MM.1S (cell line): ENCODE measurements at places on chromosomes 2 and 18.

- H3K27me3 ChIP-seq = no peaks in the 10 kb centered on the region
- H3K4me1 ChIP-seq = no peaks in the 10 kb centered on the region
- no peak for DNase-seq
- H3K27ac ChIP-seq = no peak overlapping the region
Observed at GRCh38 chr2:20917287-20917660, 94.4 kb upstream of the LDAH start.

DNA sequence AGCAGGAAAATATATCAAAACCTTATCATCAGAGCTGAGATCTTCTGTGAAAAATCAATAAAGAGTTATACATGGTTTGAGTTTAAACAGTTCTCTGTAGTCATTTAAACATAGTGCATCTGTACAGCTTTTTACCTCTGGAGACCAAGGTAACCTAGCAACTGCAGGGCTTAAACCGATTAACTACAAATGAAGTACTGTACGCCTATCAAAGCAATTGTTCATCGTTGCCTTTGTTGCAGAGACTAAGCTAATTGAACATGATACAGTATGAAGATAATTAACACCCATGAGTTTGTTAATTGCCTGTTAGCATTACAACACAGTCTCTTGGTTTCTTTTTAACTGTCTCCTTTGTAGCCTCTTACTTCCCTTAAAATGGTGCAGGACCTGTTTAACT lies 147.9 kb downstream of the LNPK start:
- no peaks in the 10 kb centered on the region; the same call in 1 of the 2 replicates for H3K36me3 ChIP-seq
- DNase-seq = no peak
- no peaks in the 10 kb centered on the region for H3K4me1 ChIP-seq
- H3K27ac ChIP-seq = no peak overlapping the region
- H3K4me3 ChIP-seq = no peak overlapping the region

- H3K36me3 ChIP-seq = peaks cover 57% of the 10 kb centered on the region
- H3K4me3 ChIP-seq = no peak overlapping the region
- no peak for DNase-seq
Observed at GRCh38 chr2:172564376-172564775, 8.5 kb downstream of the PDK1 start.

GRCh38 chr2:133624551-133624950 lies 56.3 kb upstream of the NCKAP5 start:
- no peaks in the 10 kb centered on the region for H3K4me1 ChIP-seq
- no peaks in the 10 kb centered on the region for H3K36me3 ChIP-seq
- no peaks in the 10 kb centered on the region for H3K27me3 ChIP-seq
- no peak overlapping the region for H3K4me3 ChIP-seq
- DNase-seq = no peak

- no peak overlapping the region for H3K4me3 ChIP-seq
- 0 out of 2 replicates have a peak, but pooled peaks cover 4% of the 10 kb centered on the region for H3K4me1 ChIP-seq
- no peak for DNase-seq
- no peak overlapping the region for H3K27ac ChIP-seq
- no peaks in the 10 kb centered on the region; the same call in 1 of the 2 replicates for H3K36me3 ChIP-seq
- no peaks in the 10 kb centered on the region for H3K27me3 ChIP-seq
Observed at GRCh38 chr18:35345460-35345921, 1.3 kb upstream of the ZNF24 start.

GRCh38 chr18:79000997-79001396 lies 21.4 kb downstream of the SALL3 start:
- DNase-seq = no peak
- no peak overlapping the region for H3K4me3 ChIP-seq
- no peak overlapping the region for H3K27ac ChIP-seq
- H3K27me3 ChIP-seq = no peaks in the 10 kb centered on the region
- no peaks in the 10 kb centered on the region for H3K36me3 ChIP-seq
- H3K4me1 ChIP-seq = no peaks in the 10 kb centered on the region

DNA sequence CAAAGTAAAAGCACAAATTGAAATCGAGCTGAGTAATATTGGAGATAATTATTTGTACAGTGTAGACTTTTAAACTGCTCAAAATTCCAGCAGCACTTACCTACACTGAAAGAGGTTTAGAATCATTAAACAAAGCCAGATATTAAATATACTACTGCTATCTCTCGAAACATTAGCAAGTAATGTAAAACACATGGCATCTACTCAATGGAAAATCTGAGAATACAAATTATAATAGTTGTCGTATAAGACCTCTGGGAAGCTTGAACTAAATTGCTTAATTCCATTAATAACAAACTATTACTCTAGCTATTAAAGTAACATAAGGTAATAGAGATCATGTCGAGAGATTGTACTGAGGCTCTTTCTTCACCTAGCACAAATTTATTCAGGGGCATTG lies 108.9 kb downstream of the KLHL29 start:
- H3K4me1 ChIP-seq = no peaks in the 10 kb centered on the region
- no peaks in the 10 kb centered on the region; the same call in 1 of the 2 replicates for H3K27me3 ChIP-seq
- no peak for DNase-seq
- H3K27ac ChIP-seq = no peak overlapping the region
- H3K36me3 ChIP-seq = no peaks in the 10 kb centered on the region
- no peak overlapping the region for H3K4me3 ChIP-seq

DNA sequence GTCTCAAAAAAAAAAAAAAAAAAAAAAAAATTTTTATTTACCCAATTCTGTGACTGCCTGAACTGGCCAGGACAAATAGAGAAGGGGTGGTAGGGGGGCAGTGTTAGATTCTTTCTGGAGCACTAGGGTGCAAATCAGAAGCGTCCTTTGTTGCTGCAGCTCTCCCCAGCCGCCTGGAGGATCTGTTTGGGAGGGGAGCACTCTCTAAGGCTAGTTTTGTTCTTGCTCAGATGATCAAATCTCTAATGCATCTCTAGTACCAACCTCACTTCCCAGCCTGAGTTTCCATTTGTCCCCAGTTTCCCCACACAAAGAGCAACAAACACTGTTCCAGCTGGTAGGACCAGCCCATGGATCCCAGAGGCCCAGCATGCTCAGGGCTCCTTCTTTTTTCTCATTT lies 83.0 kb downstream of the GBX2 start:
- H3K27ac ChIP-seq = no peak overlapping the region
- no peak overlapping the region for H3K4me3 ChIP-seq
- no peaks in the 10 kb centered on the region for H3K27me3 ChIP-seq
- no peaks in the 10 kb centered on the region for H3K4me1 ChIP-seq
- no peak for DNase-seq
- H3K36me3 ChIP-seq = no peaks in the 10 kb centered on the region

- DNase-seq = no peak
- H3K4me1 ChIP-seq = 0 out of 2 replicates have a peak, but pooled peaks cover 1% of the 10 kb centered on the region
- no peak overlapping the region for H3K27ac ChIP-seq
- H3K27me3 ChIP-seq = no peaks in the 10 kb centered on the region
- no peaks in the 10 kb centered on the region for H3K36me3 ChIP-seq
- H3K4me3 ChIP-seq = no peak overlapping the region
Observed at GRCh38 chr18:12015416-12016062, 34.2 kb downstream of the IMPA2 start.

DNA sequence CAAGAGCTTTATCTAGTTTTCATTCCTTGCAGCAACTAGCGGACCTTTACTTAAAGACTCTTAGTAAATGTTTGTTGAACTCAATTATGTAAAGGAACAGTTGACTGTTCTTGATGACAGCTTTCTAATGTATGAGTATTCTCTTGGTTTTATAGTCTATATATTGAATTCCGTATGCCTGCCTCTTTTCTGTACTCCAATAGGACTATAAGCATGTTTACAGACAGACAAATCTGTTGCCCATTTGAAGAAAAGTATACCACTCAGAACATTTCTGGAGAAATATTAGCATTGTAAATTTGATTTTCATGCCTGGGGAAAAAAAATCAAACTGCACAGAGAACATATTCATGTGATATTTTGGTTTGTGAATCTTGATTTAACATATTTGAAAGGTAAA lies 109.5 kb downstream of the LRRTM1 start:
- no peaks in the 10 kb centered on the region for H3K36me3 ChIP-seq
- no peak for DNase-seq
- H3K4me1 ChIP-seq = no peaks in the 10 kb centered on the region
- H3K27me3 ChIP-seq = no peaks in the 10 kb centered on the region
- no peak overlapping the region for H3K4me3 ChIP-seq
- no peak overlapping the region for H3K27ac ChIP-seq

GRCh38 chr2:46323730-46324129 lies 26.5 kb downstream of the EPAS1 start:
- no peak overlapping the region for H3K27ac ChIP-seq
- H3K4me1 ChIP-seq = no peaks in the 10 kb centered on the region
- no peak for DNase-seq
- H3K4me3 ChIP-seq = no peak overlapping the region
- no peaks in the 10 kb centered on the region for H3K36me3 ChIP-seq

DNA sequence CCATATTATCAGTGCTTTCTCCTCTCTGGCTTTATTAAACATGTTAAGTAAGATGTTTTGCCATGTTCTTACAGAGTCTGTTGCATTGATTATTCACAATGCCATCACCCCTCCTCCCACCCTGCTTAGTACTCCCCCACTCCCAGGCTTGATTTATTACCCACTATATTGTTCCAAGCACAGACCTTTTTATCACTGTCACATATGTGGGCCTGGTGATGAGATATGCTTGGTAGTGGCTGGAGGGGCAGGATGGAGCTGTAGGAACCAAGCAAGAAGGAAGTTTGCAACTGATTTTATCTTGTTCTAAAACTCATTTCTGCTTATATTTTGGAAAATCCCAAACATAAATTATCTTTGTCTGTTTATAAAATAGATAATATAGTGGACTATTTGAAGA lies 748.2 kb upstream of the CELF4 start:
- H3K27ac ChIP-seq = no peak overlapping the region
- no peaks in the 10 kb centered on the region for H3K36me3 ChIP-seq
- no peak for DNase-seq
- no peaks in the 10 kb centered on the region for H3K27me3 ChIP-seq

DNA sequence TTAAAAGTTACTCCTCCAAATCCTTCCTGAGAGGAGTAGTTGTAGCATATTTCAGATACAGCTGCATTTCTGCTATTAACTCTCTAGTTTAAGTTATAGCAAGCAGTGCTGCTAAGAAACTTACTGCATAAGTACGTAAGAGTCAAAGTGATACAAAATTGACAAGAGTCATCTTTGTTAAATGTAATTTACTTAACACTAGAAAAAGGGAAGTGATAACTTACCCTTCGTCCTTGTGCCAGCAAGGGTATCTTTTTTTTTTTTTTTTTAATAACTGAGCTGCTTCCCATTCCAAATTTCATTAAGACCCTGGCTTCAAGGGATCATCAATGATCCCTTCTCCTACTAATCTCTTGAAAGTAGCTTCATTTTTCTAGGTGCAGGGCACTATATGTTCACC lies 493.0 kb downstream of the PLCL1 start:
- H3K4me1 ChIP-seq = no peaks in the 10 kb centered on the region
- no peak for DNase-seq
- no peak overlapping the region for H3K4me3 ChIP-seq
- no peaks in the 10 kb centered on the region for H3K36me3 ChIP-seq

DNA sequence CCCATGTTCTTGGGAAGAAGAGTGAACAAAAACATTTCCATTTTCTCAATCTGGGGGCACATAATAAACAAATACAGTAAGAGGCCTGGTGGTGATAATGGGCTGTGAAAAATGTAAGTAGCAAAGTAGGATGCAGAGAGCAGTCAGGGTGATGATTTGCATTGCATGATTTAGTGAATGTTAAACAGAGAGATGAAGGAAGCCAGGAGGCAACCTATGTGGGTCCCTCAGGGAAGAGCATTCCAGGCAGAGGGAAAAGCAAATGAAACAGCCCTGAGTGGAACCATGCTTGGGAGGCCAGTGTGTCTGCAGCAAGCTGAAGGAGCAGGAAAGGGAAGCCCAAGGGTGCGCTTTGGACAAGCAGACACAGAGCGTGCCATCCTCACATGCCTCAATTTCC lies 5.4 kb downstream of the VIT start:
- no peaks in the 10 kb centered on the region for H3K36me3 ChIP-seq
- no peak overlapping the region for H3K4me3 ChIP-seq
- no peaks in the 10 kb centered on the region for H3K4me1 ChIP-seq
- no peaks in the 10 kb centered on the region for H3K27me3 ChIP-seq
- no peak overlapping the region for H3K27ac ChIP-seq

GRCh38 chr2:159108181-159108893 lies 139.9 kb downstream of the TANC1 start:
- no peaks in the 10 kb centered on the region for H3K4me1 ChIP-seq
- no peak overlapping the region for H3K4me3 ChIP-seq
- no peaks in the 10 kb centered on the region for H3K27me3 ChIP-seq
- DNase-seq = no peak

DNA sequence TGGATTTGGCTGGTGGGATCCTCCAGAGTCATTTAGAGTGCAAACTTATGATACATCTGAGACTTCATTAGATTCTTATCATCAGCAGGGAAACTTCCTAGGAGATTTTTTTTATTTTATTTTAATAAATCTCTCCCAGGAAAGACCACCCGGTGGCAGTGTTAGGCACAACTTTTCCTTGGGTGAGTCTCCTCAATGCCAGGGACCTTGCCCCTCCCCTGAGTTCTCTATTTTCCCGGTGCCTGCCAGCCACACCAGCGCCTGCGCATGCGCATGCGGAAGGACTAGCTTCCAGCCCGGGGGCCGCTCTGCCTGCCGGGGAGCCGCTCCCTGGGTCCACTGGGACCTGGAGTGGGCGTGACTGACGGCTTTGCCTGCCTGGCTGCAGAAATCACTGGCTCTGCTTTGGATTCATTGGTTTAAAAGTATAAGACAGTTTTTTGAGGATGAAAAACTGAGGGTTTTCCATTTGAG lies 86.6 kb downstream of the TMEM182 start:
- H3K27ac ChIP-seq = no peak overlapping the region
- no peak overlapping the region for H3K4me3 ChIP-seq
- H3K36me3 ChIP-seq = no peaks in the 10 kb centered on the region
- no peaks in the 10 kb centered on the region for H3K27me3 ChIP-seq

DNA sequence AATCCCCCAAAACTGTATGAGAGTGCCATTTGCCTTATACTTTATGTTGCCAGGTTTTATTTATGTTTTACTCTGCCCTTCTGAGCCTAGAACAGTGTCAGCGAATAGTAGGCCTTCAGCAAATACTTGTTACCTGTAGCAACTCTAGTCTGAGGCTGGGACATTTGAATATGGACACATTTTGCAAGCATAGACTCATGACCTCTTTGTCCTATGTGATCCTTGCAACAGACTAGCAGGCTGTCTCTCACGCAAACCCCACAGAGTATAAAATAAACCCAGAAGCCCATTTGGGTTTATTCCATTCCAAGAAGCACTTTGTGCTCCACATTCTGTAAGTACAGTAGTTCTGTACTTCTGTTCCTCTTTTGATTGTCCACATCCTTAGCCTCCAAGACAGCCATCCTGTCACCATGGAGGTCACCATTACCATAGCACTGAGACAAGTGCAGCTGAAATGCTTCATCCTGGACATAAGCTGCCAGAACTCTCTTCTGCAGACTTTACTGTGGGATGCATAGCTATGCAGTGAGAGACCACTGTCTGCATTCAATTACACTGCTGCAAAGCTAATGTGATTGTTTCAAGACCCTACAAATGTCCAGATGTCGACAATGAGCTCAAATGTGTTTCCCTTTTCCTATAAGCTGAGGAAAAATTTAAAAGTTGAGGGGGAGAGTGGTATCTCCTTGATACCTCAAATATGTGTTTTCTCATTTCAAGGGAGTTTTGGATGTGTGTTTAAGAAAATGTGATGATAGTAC lies 425.7 kb downstream of the PID1 start:
- DNase-seq = no peak
- no peaks in the 10 kb centered on the region for H3K27me3 ChIP-seq
- no peaks in the 10 kb centered on the region for H3K4me1 ChIP-seq
- H3K4me3 ChIP-seq = no peak overlapping the region
